ENCODE measurements at places on chromosomes 11 and 22.

DNA sequence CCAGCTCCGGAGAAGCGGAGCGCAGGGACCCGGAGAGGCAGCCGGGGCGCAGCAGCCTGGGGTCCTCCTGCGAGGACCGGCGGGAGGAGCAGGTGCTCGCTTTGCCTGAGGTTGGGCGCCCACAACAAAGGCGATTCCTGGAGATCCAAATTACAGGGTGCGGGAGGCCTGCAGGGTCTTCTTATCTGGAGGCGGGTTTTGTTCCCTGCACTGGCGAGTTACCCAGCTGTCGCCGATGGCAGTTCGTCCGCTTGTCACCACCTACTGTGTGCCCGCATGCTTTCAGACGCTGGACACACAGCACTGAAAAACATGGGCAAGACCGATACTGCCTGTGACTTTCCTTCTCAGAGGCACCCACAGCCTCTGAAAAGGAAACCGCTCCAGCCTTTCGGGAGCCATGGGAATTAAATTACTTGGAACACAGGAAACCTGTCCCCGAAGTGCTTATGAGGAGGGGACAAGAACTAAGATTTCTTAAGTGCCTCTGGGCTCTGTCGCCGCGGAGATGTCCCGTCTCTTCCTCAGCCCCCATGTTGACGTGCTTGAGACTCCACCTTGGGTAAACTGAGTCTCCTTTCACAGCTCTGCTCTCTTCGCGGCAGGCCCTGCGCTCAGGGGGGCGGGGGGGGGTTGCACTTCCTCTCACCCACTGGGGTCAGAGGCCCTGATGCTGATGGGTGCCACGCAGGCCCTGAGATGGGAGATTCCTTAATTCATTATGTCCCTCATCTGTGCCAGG, 1.3 kb upstream of the ZFTA start:
- no peak for DNase-seq

DNA sequence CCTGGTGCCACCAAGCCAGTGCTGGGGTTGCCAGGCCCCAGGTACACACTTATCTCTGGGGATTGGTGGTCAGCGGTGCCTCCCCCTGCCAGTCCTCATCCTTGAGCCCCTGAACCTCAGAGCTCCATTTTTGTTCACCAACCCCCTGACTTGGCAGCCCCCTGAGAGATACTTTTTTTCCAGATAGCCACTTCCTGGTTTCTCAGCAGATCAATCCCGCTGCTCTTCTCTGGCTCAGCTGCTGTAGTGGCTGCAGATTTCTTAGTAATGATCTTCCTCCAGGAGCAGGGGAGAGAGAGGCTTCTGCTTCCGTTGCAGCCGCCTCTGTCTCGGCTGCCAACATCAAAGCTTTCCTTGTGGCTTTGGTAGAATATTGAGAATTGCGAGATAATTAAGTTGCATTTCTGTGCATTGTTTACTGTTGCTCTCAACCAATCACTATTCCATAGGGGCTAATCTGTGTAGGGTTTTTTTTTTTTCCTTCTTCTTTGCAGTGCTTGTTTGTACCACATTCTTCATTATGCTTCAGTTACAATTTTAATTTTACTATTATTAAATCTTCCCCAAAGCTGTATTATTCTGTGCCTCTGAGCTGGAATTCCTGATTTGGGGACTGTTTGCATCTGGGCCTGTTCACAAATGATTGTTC, 92.1 kb downstream of the PKNOX2 start:
- no peak for DNase-seq

DNA sequence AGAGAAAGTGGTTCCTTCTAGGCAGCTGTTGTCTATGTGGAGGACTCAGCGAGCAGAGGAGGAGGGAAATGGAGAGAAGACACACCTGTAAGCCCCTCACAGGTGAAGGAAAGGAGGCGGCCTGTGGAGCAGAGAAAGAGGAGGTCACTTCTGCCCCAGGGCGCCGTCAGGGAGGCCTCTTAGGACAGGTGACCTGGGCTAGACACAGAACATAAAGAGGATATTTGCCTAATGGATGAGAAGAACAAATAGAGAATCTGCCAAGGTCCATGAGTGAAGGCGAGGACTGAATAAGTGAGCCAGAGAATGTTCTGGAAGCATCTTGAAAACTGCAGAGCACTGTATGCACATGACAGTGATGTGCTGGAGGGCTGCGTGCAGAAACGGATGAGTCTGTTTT, 2.2 kb upstream of the SCUBE1 start:
- no peak for DNase-seq

- DNase-seq = no peak
Observed at GRCh38 chr11:47327949-47328348, 24.6 kb downstream of the MYBPC3 start.

- no peak for DNase-seq
Observed at GRCh38 chr22:27840436-27840835, 38.9 kb upstream of the MN1 start.

- DNase-seq = no peak
Observed at GRCh38 chr22:20604776-20605221, 97.4 kb downstream of the MED15 start.

DNA sequence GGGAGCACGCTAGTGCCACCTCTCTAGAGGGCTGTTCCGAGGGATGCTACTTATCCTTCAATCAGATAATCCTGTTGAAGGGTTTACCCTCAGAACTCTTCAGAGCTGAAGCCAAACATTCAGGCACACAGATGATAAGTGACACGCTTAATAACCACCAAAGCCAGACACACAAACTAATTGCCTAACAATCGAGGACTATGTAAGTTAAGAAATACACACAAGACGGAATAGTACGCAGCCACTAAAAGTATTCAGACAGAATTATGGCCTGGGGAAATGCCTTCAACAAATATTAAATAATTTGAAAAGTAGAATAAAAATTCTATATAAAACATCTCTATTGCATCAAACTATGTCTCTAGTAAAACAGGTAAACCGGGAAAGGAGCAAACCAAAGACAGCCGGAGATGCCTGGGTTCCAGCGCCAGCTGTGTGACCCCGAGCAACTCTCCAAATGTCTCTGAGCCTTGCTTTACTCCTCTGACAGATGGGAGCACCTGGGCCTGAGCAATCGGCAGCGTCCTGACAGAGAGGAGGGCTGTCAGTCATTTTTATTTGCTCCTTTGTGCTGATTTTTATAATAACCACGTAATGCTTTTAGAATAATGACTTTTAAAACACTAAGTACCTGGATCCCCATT, 11.3 kb downstream of the LRFN4 start:
- no peak for DNase-seq

DNA sequence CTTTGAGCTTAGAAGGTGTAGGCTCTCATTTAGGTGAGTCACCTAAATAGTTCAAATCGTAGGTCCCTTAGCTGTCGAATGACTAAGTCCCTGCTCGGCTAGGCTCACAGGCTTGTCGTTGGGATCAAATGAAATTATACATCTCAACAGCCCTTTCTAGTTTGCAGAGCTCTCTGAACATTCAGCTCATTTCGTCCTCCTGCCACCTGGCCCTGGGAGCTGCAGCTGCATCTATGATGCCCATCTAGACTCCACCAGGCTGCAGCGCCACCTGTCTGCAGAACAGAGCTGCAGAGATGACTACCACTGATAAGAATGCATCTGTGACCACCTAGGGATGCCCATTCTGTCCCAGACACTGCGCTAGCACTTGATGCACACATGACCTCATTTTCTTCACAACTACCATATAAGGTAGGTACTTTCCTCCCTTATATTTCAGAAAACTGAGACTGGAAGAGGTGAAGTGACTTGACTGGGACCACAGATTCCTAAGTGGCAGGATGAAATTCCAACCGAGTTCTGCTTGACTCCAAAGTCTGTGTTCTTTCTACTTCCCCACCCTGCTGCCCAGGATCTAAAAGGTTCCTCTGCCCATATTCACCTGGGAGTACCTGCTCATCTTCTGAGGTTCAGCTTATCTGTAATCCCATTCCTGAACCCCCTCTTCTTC, 141.1 kb upstream of the NARS2 start:
- peak; percentile 20 for DNase-seq

DNA sequence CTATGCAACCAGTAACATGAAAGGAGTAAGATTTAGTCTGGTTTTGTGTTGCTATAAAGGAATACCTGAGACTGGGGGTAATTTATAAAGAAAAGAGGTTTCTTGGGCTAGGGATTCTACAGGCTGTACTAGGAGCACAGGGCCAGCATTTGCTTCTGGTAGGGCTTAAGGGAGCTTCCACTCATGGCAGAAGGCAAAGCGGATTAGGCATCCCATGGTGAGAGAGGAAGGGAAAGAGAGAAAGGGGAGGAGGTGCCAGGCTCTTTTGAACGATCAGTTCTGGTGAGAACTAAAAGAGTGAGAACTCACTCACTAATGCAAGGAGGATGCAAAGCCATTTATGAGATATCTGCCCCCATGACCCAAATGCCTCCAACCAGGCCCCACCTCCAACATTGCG, 283.2 kb downstream of the OPCML start:
- no peak for DNase-seq

DNA sequence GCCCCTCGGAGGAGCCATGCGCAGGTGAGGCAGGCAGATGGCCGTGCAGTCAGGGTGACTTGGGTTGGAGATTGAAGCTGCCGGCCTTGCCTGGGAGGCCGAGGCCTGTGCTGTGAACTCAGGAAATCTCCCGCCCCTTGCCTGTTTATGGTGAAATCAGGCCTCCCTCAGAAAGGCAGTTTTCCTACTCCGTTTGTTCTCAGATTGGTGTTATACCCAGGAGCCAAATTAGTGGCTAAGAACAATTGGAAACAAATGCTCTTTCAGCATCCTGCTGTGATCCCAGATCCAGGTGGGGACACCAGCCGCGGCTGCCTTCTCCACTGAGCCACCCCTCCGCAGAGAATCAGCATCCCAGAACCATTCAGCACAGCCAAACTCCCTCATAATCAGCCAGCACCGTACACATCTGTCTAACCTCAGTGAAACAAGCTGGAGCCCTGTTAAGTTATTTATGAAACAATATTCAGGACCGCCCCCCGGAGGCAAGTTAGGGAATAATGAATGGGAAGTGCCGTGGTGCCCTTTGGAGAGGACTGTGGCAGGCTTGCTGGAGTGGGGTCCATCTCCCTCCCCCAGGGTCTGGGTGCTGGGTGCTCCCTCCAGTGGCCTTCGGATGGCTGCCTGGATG, 60.0 kb downstream of the PKNOX2 start:
- no peak for DNase-seq

DNA sequence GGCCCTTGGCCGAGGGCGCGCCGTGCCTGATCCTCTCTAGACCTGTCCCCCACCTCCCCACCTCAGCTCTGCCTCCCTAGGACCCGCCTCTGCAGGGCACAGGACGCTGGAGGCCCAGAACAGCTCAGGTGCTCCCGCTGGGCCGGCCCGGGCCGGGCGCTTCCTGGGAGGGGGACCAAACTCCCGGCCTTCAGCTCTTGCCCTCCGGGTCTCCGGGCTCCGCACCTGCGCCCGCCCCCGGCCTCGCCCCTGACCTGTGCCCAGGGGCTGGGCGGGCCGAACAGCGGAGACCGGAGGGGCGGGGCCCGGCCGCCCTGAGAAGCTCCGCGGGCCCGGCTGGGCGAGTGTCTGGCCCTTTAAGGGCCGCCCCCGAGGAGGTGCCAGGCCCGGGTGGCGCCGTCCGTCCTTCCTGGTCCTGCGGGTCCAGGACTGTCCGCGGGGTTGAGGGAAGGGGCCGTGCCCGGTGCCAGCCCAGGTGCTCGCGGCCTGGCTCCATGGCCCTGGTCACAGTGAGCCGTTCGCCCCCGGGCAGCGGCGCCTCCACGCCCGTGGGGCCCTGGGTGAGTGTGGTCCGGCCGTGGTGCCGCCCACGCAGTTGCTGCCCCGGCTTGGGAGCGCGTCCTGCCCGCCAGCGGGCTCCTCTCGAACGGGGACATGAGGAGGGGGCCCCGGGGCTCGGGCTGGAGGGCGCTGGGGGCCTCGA, at the start of gene SSH3:
Gene SSH3 (plus strand): TSS at position 399 of the 703 bp plus-strand sequence. CDS start 96 bp downstream, at position 495.
- peak; percentile 68 for DNase-seq

- DNase-seq = no peak
Observed at GRCh38 chr22:36211237-36211861, 9.7 kb upstream of the APOL4 start.

DNA sequence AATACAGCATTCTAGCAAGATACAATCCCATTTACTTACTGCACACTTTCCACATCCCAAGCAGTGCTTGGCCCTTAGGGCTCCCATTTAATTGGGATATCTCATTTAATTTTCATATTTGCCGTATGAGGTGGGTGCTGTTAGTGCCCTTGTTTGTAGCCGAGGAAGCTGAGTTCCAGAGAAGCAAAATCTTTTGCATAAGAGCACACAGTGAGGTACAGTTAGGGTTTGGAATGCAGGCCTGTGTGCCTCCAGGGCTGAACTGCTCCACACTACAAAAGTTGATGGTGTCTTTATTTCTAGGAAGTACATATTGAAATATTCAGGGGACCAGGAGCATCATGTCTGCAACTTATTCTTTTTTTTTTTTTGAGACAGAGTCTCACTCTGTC, 15.5 kb upstream of the TIMP3 start:
- no peak for DNase-seq

DNA sequence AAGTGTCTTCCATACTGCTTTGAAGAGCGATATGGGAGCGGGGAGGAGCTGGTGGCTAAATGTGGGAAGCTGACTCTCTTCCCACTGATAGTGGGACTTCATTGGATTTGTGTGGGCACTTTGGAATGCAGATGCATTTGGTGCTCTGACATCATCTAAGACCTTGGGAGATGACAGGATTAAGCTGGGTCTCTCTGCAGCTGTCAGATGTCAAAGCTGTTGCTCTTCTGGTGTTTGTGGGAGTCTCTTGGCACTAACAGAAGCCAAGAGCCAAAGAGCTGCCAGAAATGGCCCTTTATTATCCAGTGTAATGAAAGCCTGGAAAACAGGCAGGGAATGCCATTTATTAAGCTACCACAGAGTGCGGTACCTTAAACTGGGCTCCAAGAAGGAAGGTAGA, 20.6 kb downstream of the GRAMD1B start:
- DNase-seq = no peak

GRCh38 chr11:78759071-78759470, 184.4 kb upstream of the NARS2 start:
- DNase-seq = no peak

DNA sequence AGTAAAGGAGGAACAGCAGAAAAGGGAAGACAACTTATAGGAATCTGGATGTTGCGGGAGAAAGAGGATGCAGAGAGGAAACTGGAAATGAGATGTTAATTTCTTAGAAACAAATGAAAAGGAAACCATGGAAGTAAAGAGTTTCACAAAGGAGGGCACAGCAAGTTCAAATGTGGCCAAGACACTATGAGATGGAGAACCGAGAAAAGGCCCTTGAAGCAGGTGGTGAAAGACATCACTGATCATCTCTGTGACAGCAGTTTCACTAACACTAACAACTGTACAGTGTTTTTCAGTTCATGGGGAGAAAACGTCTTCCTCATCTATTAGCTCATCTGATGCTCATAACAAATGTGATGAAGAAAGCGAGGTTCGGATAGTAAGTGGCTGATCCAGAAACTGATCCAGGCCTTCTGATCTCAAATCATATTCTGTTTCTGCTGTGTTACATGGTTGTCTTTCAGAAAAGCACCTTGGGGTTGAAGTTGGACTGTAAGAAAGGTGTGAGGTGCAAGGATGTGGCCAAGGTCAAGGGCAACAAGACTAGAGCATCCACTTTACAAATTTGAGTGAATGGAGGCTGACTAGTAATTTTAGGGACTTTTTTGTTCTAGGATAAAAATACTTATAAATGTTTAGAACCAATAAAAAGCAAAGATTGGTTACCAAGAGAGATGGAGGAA, 492.1 kb upstream of the CADM1 start:
- DNase-seq = no peak
